ENCODE measurements at places on chromosomes 13 and 19.
A peak's percentile ranks its signal among the peaks of the same experiment; 100 is the strongest.

GRCh38 chr13:29140277-29140676, 320.1 kb downstream of the MTUS2 start:
- no peak for DNase-seq

GRCh38 chr13:79307866-79308298, 98.2 kb downstream of the RBM26 start:
- DNase-seq = no peak

DNA sequence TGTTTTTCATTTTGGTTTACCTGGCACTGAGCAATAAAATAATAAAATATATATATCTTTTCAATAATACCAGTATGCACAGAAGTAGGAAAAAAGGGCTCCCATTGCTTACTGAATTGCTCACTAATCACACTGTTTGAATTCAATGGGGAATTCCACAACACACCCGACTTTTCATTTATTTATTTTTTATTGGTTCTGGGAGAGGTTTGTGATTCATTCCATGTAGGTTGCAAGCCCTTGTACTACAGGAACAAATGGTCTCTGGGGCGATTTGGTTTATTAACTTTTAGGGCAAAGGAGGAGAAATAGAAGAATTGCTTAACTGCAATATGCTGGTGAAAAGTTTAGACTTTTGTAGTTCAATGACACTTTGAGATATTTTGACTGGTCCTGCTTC, 207.4 kb downstream of the DCT start:
- no peak for DNase-seq

- DNase-seq = peak; percentile 66
These were observed 926 bp upstream of the HNRNPUL1 start for GRCh38 chr19:41263042-41263849.

- DNase-seq = no peak
These were observed 9.5 kb upstream of the INSL3 start for GRCh38 chr19:17830567-17831418.

- no peak for DNase-seq
These were observed 28.2 kb downstream of the DACH1 start for GRCh38 chr13:71838842-71839241.

- DNase-seq = no peak
These were observed 34.6 kb upstream of the KATNAL1 start for GRCh38 chr13:30341815-30342570.

Measured in stimulated activated CD8-positive, alpha-beta memory T cell treated with anti-CD3 and anti-CD28 coated beads, Interleukin-4, amount 100 ng/mL, for 1 hour (primary cell).